CD14-positive monocyte (primary cell): ENCODE measurements at places on chromosomes 7 and 10. TPM values are rescaled to one million over a fixed set of nuclear protein-coding genes. Genes with fewer than 3 reads are reported as not detected.

- H3K4me3 ChIP-seq = no peak overlapping the region
- no peak overlapping the region for H3K27ac ChIP-seq
- no peak for DNase-seq
- no peaks in the 10 kb centered on the region for H3K36me3 ChIP-seq
These were observed 140.1 kb upstream of the INHBA start for GRCh38 chr7:41842956-41843355.

- no peak overlapping the region for H3K4me3 ChIP-seq
- DNase-seq = no peak
- no peaks in the 10 kb centered on the region for H3K36me3 ChIP-seq
- H3K27me3 ChIP-seq = no peaks in the 10 kb centered on the region
- no peaks in the 10 kb centered on the region for H3K4me1 ChIP-seq
- H3K27ac ChIP-seq = no peak overlapping the region
These were observed 715.4 kb downstream of the AUTS2 start for GRCh38 chr7:70313687-70314086.

- H3K36me3 ChIP-seq = no peaks in the 10 kb centered on the region
- no peak overlapping the region for H3K4me3 ChIP-seq
- no peaks in the 10 kb centered on the region for H3K4me1 ChIP-seq
These were observed 14.1 kb upstream of the SOSTDC1 start for GRCh38 chr7:16479591-16479990.

- no peak overlapping the region for H3K4me3 ChIP-seq
- no peak overlapping the region for H3K27ac ChIP-seq
- H3K4me1 ChIP-seq = no peaks in the 10 kb centered on the region
- DNase-seq = no peak
- H3K27me3 ChIP-seq = no peaks in the 10 kb centered on the region
These were observed 16.5 kb downstream of the MAT1A start for GRCh38 chr10:80272793-80273522.

GRCh38 chr10:121772884-121773283, 154.9 kb downstream of the ATE1 start:
- no peak for DNase-seq
- H3K36me3 ChIP-seq = no peaks in the 10 kb centered on the region
- no peaks in the 10 kb centered on the region for H3K4me1 ChIP-seq
- no peak overlapping the region for H3K27ac ChIP-seq

GRCh38 chr7:25849500-25850184, 302.4 kb upstream of the NFE2L3 start:
- H3K27ac ChIP-seq = no peak overlapping the region
- H3K4me1 ChIP-seq = peaks cover 16% of the 10 kb centered on the region
- no peak overlapping the region for H3K4me3 ChIP-seq
- H3K27me3 ChIP-seq = peaks cover 50% of the 10 kb centered on the region

GRCh38 chr7:143126146-143126545, 5.7 kb upstream of the PIP start:
- DNase-seq = peak; percentile 83
- peak overlapping the region; percentile 67 for H3K27ac ChIP-seq
- H3K4me3 ChIP-seq = no peak overlapping the region
- no peaks in the 10 kb centered on the region for H3K36me3 ChIP-seq
- H3K4me1 ChIP-seq = peaks cover 47% of the 10 kb centered on the region
- H3K27me3 ChIP-seq = no peaks in the 10 kb centered on the region

DNA sequence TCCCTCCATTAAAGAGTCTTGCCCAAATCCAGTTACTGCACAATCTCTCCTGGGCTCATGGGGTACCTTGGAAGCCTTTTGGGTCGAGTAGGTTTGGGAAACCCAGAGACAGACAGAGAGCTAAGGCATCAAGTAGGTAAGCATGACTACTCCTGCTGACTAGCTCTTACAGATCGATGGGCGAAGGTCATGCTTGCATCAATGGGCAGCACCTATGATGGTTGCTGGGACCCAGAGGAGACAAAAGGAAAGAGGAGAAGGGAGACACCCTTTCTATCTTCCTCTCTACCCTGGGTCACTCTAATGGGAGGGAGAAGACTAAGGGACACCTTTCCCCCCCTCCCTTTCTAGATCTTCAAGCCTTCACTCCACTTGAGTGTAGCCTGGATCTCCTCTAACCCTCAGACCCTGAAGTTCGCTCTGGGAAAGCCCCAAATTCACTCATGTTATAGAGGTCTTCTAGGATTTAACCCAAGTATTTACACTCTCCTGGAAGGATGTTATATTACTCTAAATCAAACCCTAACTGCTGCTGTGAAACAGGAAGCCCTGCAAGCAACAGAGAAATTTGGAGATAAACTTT, 31.6 kb upstream of the ZNF746 start:
- DNase-seq = no peak
- H3K36me3 ChIP-seq = no peaks in the 10 kb centered on the region
- H3K4me3 ChIP-seq = peak overlapping the region; percentile 17
- H3K4me1 ChIP-seq = no peaks in the 10 kb centered on the region

DNA sequence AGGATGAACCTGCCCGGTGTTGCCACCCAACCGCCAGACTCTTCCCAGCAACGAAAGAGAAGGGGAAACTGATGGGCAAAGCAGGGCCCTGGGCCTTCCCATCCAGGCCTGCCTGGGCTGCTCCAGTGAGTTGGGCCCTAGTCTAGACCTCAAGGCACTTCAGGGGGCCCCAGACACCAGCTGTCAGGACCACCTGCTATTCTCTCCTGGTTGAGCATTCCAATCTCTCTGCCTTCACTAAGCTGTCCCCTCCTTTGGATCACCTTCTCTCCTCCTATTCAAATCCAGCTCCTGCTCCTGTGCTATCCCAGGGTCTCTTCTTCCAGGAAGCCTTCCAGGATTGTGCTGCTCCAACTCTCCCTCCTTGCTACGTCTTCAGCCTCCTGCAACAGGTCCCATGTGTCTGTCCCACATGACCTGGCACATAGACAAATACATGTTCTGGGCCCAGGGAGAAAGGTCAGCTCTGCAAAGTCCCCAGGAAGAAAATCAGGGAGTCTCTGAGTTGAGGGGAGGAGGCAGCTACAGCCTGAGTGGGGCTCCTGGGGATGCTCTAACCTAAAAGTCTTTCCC, 3.1 kb downstream of the STX1A start:
- H3K4me3 ChIP-seq = no peak overlapping the region
- peaks cover 40% of the 10 kb centered on the region for H3K27me3 ChIP-seq
- DNase-seq = no peak
- H3K27ac ChIP-seq = no peak overlapping the region
- peaks cover 35% of the 10 kb centered on the region for H3K4me1 ChIP-seq

DNA sequence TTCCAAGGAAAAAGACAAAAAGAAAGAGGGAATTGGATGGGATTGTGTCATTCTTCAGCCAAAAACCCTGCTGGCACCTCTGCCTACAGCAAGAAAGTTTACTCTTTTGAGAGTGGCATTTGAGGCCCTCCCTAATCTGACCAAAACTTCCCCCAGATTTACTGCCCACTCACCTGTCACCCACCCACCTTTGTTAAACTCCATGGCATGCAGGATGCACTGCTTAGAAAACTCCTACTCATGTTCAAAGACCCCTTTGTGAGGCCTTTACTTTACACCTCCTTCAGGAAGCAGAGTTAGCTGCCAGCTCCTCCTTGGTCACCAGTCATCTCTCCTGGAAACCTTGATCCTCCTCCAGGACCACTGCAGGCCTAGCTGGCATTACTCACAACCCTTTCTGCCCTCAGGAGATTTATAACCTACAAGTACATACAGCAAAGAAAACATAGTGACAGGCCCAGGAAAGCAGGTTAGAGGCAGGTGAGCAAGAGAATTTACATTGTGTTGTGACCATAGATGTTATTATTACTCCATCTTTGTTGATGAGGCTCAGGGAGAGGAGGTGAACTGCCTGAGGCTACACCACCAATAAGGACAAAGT, 10.3 kb upstream of the PLAC9 start:
- H3K27ac ChIP-seq = no peak overlapping the region
- DNase-seq = no peak
- H3K4me1 ChIP-seq = no peaks in the 10 kb centered on the region
- no peaks in the 10 kb centered on the region for H3K36me3 ChIP-seq
- H3K27me3 ChIP-seq = no peaks in the 10 kb centered on the region
- no peak overlapping the region for H3K4me3 ChIP-seq

GRCh38 chr7:152176797-152177196, 151.3 kb downstream of the GALNT11 start:
- no peaks in the 10 kb centered on the region for H3K27me3 ChIP-seq
- no peak overlapping the region for H3K27ac ChIP-seq
- no peak for DNase-seq

DNA sequence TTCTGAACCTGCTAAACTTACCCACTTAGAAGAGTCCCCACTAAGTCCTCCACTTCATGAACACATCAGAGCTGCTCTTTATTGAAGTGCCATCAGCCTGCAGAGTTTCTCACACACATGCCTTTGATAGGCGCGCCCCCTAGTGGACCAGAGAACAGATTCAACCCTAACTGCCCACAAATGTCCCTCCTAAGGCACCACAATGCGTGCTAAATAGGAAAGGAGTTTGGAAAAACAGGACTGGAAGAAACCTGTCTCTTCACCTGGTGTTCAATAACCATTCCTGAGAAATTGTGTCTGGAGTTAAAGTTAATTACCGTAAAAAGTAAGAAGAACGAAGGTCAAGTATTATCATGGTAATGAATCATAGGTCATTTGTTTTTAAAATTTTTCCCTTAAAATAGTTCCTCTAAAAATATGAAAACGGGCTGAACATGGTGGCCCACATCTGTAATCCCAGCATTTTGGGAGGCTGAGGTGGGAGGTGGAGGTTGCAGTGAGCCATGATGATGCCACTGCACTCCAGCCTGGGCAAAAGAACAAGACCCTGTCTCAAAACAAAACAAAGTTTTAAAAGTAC, 249.7 kb downstream of the ELMO1 start:
- DNase-seq = peak; percentile 43
- no peaks in the 10 kb centered on the region for H3K4me1 ChIP-seq
- H3K27ac ChIP-seq = no peak overlapping the region

- H3K4me1 ChIP-seq = no peaks in the 10 kb centered on the region
- no peaks in the 10 kb centered on the region for H3K27me3 ChIP-seq
- no peak overlapping the region for H3K4me3 ChIP-seq
- DNase-seq = no peak
- no peaks in the 10 kb centered on the region for H3K36me3 ChIP-seq
- no peak overlapping the region for H3K27ac ChIP-seq
These were observed 15.6 kb upstream of the PLEKHS1 start for GRCh38 chr10:113735913-113736312.

- DNase-seq = no peak
- H3K27me3 ChIP-seq = no peaks in the 10 kb centered on the region
- no peak overlapping the region for H3K4me3 ChIP-seq
- H3K27ac ChIP-seq = no peak overlapping the region
These were observed 164.4 kb upstream of the FEZF1 start for GRCh38 chr7:122468945-122469344.

DNA sequence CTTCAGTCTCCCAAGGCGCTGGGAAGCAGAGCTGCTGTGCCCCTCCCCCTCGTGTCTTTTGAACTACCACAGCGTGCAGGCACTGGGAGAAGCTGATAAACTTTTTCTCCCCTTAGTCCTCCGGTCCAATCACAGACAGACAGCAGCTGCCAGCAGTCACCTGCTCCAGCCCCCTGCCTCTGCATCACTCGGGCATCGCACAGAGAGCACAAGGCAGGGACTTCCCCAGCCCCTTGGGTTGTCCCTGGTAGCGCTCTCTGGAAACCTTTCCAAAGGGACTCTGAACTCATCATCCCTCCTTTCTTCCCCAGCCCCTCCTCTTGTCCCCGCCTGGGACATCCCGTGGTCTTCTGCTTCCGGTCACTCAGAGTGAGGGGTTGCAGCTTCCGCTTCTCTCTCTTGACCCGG, 1.4 kb upstream of the NEUROG3 start:
- no peak overlapping the region for H3K4me3 ChIP-seq
- no peaks in the 10 kb centered on the region for H3K36me3 ChIP-seq
- peaks cover 16% of the 10 kb centered on the region for H3K4me1 ChIP-seq
- DNase-seq = no peak
- no peak overlapping the region for H3K27ac ChIP-seq
- peaks cover 70% of the 10 kb centered on the region for H3K27me3 ChIP-seq

DNA sequence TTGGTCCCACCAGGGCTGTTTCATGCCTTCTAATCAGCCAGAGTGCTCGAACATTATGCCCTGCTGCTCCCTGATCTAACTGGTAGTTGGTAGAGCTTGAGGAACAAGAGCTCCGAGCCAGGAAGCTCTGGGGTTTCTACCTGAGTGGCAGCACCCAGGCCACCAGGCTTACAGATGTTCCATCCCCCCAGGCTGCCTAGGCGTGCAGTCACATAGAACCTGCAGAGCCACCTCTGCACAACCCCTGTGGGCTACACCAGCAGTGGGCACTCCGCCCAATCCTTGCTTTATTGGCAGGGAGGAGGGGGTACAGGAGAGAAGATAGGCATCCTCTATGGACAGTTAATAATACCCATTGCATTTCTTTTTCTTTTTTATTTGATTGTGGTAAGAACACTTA, 21.8 kb downstream of the MAP3K8 start:
- DNase-seq = no peak
- no peak overlapping the region for H3K4me3 ChIP-seq
- no peaks in the 10 kb centered on the region for H3K27me3 ChIP-seq
- H3K27ac ChIP-seq = peak overlapping the region; percentile 52
- peaks cover 39% of the 10 kb centered on the region for H3K4me1 ChIP-seq
- H3K36me3 ChIP-seq = peaks cover 77% of the 10 kb centered on the region

DNA sequence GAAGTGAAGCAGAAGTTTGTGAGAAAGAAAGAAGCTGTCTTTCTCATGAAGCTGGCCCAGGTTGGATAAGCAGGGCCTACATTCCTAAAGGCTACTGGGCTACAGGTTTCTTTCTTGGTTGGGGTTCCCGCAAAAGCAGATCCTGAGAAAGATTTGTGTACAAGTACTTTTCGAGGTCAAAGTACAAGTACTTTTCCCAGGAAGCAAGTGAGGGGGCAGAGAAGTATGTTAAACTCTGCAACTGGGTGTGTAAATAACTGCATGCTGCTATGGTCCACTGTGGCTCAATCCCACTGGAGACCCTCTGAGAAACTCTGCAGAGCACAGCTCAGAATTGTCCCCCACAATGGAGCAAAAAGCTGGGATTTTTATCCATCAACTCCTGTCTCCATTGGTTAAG, 28.7 kb downstream of the LSM5 start:
- H3K36me3 ChIP-seq = no peaks in the 10 kb centered on the region
- no peak overlapping the region for H3K27ac ChIP-seq
- no peaks in the 10 kb centered on the region for H3K4me1 ChIP-seq
- no peak for DNase-seq
- H3K27me3 ChIP-seq = no peaks in the 10 kb centered on the region

GRCh38 chr7:106914018-106914607, 49.0 kb downstream of the PIK3CG start:
- H3K27ac ChIP-seq = no peak overlapping the region
- no peaks in the 10 kb centered on the region for H3K36me3 ChIP-seq
- DNase-seq = peak; percentile 18
- no peaks in the 10 kb centered on the region for H3K4me1 ChIP-seq
- no peaks in the 10 kb centered on the region for H3K27me3 ChIP-seq

DNA sequence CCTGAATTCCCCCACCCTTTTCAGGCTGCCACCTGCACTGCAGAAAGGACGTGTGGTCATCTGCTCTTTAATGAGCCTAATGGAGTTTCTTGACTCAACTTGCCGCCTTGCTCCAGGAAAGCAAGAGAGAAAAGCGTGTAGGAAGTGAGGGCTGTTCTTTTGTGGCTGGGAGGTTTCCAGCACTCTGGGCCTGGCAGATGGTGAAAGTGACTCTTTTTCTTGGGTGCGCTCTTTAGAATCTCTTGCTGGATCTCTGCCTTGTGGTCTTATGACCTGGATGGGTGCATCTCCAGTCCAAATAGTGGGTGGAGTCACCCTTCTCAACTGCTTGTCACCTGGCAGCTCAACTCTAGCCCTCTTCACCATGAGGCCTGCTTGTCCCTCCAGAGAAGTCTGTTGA, 244.0 kb downstream of the SORCS1 start:
- H3K36me3 ChIP-seq = no peaks in the 10 kb centered on the region
- H3K4me3 ChIP-seq = no peak overlapping the region
- H3K4me1 ChIP-seq = no peaks in the 10 kb centered on the region
- DNase-seq = no peak
- no peaks in the 10 kb centered on the region for H3K27me3 ChIP-seq

Gene PHKG1
- not detected for polyA plus RNA-seq

Gene FMC1
- 39.4 TPM for polyA plus RNA-seq

Gene PROSER2
- 1.1 and 1.2 TPM in 2 replicates for polyA plus RNA-seq

Gene TAF3
- polyA plus RNA-seq = 3.9 TPM in 2 replicates

Gene NUDCD3
- 26.5 TPM for polyA plus RNA-seq

Gene FFAR4
- polyA plus RNA-seq = 0.97 TPM
